ENCODE measurements at places on chromosomes 7 and 10.

- DNase-seq, result no peak
Measured at GRCh38 chr10:86940677-86941076, 16.7 kb downstream of the MMRN2 start.

GRCh38 chr7:158588878-158589442, 1.3 kb upstream of the PTPRN2 start:
- DNase-seq, result no peak

- no peak for DNase-seq
Measured at GRCh38 chr10:21980691-21981090, 22.8 kb downstream of the DNAJC1 start.

- DNase-seq, result no peak
Measured at GRCh38 chr10:49410365-49411074, 14.6 kb upstream of the DRGX start.

GRCh38 chr10:58577437-58577777, 64.7 kb downstream of the BICC1 start:
- no peak for DNase-seq

- DNase-seq, result no peak
Measured at GRCh38 chr10:110160081-110160480, 47.3 kb upstream of the MXI1 start.

DNA sequence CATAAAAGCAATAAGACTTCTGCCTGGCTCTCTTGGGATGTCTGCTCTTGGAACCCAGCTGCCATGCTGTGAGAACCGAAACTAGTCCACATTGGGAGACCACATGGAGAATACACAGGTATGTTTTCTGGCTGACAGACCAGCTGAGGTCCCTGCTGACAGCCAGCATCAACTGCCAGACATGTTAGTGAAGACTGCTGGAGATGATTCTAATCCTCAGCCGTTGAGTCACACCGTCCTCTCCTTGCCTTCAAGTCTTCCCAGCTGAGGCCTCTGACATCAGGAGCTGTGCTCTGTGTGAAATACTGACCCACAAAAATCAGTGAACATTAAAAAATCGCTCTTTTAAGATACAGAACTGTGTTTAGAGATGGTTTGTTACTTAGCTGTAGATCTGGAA, 36.9 kb upstream of the AGR2 start:
- DNase-seq, result no peak

- DNase-seq, result no peak
Measured at GRCh38 chr10:71736570-71736952, 17.0 kb upstream of the C10orf105 start.

DNA sequence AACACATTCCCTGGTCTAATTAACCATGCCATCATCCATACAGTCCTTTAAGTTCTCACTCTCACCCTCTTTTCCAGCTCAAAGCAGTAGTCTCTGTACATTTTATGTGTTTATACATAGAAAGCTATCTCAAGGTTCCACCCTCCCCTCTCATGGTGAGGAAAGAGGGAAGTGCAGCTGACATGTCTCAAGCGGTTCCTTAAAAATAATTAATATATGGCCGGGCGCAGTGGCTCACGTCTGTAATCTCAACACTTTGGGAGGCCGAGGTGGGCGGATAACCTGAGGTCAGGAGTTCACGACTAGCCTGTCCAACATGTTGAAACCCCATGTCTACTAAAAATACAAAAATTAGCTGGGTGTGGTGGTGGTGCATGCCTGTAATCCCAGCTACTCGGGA, 36.7 kb downstream of the ZC3HAV1 start:
- DNase-seq, result no peak

DNA sequence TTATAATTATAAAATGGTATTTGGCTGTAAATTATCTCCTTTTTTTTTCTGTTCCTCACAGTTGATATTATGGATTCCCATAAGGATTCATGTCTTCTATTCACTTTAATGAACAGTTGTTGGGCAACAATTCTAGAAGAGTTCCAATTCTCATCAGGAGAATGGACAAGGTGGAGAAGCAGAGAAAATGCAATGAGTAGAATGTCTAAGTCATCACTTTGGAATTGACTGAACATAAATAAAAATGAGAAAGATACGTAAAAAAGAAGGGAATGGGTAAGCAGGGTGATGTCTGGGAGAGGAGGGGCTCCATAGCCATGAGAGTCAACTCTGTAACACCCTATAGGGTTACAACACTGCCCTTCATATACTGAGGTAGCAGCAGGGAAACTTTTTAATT, 1.8 kb upstream of the CAV2 start:
- no peak for DNase-seq

- DNase-seq, result no peak
Measured at GRCh38 chr10:131568866-131569265, 257.3 kb upstream of the TCERG1L start.

GRCh38 chr10:113415246-113415645, 137.6 kb upstream of the HABP2 start:
- no peak for DNase-seq

Measured in non-pigmented ciliary epithelial cell (primary cell).